Aorta (tissue), 5 donors: ENCODE measurements at places on chromosomes 5 and 9. TPM values are rescaled to one million over a fixed set of nuclear protein-coding genes. Genes with fewer than 3 reads are reported as not detected.

DNA sequence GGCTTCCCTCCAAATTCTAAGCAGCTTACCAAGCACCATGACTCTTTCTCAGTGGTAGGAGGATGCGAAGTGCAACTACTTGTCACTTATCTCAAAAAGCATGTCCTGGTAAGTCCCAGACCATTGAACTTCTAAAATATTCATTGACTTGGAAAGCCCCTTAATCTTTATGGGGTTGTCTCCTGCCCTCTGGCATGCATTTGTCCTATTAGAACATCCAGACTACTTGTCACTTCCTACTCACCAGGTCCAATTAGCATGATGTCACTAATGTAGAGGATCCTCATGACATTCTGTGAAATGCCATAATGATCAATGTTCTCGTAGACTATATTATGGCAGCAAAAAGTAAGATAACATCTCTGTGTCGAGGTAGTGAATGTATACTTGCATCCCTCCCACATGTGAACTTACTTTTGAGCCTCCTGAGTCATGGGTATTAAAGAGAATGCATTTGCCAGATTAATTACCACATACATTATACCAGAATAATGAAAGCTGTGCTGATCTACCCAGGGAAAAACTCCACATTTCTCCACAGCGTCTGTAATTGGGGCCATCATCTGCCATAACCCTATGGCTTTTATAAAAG, 63.5 kb upstream of the RAD23B start:
- no peaks in the 10 kb centered on the region for H3K27me3 ChIP-seq
- H3K36me3 ChIP-seq: no peaks in the 10 kb centered on the region
- H3K27ac ChIP-seq: no peak overlapping the region
- no peaks in the 10 kb centered on the region for H3K4me1 ChIP-seq

GRCh38 chr9:79945495-79945894, 373.7 kb downstream of the TLE4 start:
- no peak overlapping the region for H3K27ac ChIP-seq
- no peak overlapping the region for H3K4me3 ChIP-seq
- H3K4me1 ChIP-seq: no peaks in the 10 kb centered on the region
- H3K27me3 ChIP-seq: peaks cover 3% of the 10 kb centered on the region

DNA sequence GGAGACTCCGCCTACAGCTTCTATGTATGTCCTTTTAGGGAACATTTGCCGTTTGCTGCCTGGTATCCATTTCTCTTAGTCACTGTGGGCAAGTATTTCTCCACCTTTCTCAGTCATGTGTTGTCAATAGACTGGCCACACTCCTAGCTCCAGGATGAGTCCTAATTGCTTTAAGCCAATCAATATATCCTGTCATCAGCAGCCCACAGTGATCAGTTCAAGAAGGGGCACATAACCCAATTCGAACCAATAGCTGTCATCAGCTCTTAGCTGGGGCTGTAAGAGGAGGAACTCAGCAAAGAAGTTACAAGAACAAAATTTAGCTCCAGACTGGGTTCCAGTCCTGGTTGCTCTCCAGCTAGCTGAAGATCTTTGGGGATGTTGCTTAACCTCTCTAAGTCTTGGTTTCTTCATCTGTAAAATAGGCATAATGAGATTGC, 70.7 kb upstream of the MAN2A1 start:
- peaks cover 2% of the 10 kb centered on the region for H3K4me1 ChIP-seq
- H3K27me3 ChIP-seq: no peaks in the 10 kb centered on the region
- no peak overlapping the region for H3K27ac ChIP-seq
- no peaks in the 10 kb centered on the region for H3K36me3 ChIP-seq
- H3K4me3 ChIP-seq: no peak overlapping the region

GRCh38 chr5:77146896-77147295, 59.8 kb upstream of the ZBED3 start:
- DNase-seq: no peak
- H3K36me3 ChIP-seq: no peaks in the 10 kb centered on the region
- no peak overlapping the region for H3K4me3 ChIP-seq

DNA sequence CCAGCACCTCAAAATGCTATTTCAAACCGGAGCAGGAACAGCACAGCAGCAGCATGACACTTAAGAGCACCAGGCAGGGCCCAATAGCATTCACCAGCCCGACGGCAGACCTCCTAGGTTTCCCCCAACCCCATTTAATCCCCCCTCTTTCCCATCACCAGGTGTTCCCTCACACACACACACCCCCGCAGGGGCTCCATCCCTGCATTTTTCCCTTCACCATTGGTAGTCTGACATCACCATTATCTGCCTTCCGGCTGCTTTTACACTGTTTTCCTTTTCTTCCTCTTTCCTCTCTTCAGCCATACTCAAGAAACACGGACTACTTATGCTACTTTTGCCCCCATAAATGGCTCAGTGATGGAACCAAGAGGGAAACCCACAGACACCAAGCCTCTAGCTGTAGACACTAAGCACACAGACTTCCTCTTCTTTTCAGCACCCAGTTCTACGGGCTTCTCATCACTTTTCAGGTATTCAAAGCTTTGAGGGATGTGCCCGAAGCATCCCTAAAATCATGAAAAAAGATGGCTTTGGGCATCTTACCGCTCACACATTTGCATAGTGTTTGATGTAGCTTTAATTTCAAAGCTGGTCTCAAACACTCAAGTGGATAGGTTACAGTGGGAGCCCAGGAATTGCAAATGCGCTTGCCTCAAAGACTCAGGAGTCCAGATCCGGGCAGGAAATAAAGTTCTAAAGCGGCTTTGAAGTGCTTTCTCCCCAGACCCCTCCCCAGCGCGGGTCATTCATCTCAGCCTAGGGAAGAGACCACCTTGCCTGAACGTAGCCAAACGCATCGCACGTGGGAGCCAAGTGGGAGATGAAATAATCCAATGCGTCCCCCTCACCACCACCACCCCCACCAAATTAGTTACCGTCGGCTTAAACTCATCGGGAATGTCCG, 141.5 kb downstream of the TSSK1B start:
- no peaks in the 10 kb centered on the region for H3K4me1 ChIP-seq
- no peaks in the 10 kb centered on the region for H3K27me3 ChIP-seq
- no peaks in the 10 kb centered on the region for H3K36me3 ChIP-seq

DNA sequence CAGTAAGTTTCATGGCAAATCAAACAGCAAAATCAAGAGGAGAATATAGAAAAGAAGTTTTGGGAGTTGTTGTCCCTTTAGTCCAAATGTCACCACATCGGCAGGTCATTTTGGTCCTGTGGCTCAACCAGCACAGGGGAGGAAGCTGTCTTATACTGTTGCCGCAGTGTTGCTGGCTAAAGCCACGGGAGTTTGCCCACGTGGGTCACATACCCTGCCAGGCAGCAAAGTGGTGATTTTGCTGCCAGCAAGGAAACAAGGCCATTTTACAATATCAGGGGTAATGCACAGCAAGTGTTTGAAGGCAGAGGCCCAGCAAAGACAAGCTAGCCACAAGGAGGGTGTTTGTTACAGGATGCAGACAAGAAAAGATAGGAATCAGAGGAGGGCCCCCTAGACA, 14.5 kb downstream of the GABRA6 start:
- no peaks in the 10 kb centered on the region for H3K27me3 ChIP-seq
- no peak overlapping the region for H3K4me3 ChIP-seq
- H3K4me1 ChIP-seq: no peaks in the 10 kb centered on the region
- H3K27ac ChIP-seq: no peak overlapping the region
- no peaks in the 10 kb centered on the region for H3K36me3 ChIP-seq

GRCh38 chr9:134320868-134321471, 5.3 kb upstream of the RXRA start:
- H3K27me3 ChIP-seq: no peaks in the 10 kb centered on the region
- H3K4me1 ChIP-seq: no peaks in the 10 kb centered on the region
- no peak overlapping the region for H3K27ac ChIP-seq
- DNase-seq: peak; percentile 55
- H3K4me3 ChIP-seq: no peak overlapping the region
- no peaks in the 10 kb centered on the region for H3K36me3 ChIP-seq

GRCh38 chr9:104027295-104027694, 66.8 kb upstream of the SMC2 start:
- H3K4me3 ChIP-seq: no peak overlapping the region
- DNase-seq: no peak
- no peak overlapping the region for H3K27ac ChIP-seq
- H3K27me3 ChIP-seq: no peaks in the 10 kb centered on the region
- no peaks in the 10 kb centered on the region for H3K36me3 ChIP-seq
- H3K4me1 ChIP-seq: no peaks in the 10 kb centered on the region

GRCh38 chr5:93381057-93381456, 200.0 kb downstream of the NR2F1-AS1 start:
- H3K4me1 ChIP-seq: no peaks in the 10 kb centered on the region
- H3K36me3 ChIP-seq: no peaks in the 10 kb centered on the region
- H3K27me3 ChIP-seq: no peaks in the 10 kb centered on the region
- no peak overlapping the region for H3K4me3 ChIP-seq
- H3K27ac ChIP-seq: no peak overlapping the region

DNA sequence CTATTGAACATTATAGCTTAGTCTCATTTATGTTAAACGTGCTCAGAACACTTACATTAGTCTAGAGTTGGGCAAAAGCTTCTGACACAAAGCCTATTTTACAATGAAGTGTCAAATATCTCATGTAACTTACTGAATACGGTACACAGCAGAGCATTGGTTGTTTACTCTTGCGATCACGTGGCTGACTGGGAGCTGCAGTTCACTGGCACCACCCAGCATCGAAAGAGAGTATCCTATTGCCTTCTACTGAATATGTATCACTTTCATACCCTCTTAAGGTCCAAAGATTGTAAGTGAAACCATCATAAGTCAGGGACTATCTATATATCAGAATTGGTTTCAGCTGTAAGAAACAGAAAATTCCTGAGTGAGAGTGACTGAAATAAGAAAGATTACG, 42.6 kb upstream of the OSMR start:
- DNase-seq: no peak
- no peak overlapping the region for H3K4me3 ChIP-seq
- H3K4me1 ChIP-seq: no peaks in the 10 kb centered on the region
- H3K36me3 ChIP-seq: no peaks in the 10 kb centered on the region

GRCh38 chr5:171418982-171419687, at the start of gene FGF18:
Gene FGF18, plus strand, starts transcription at chr5:171419647. Its CDS starts 553 bp downstream, at chr5:171420200.
- H3K4me1 ChIP-seq: no peaks in the 10 kb centered on the region
- H3K27ac ChIP-seq: no peak within 1 kb of the TSS
- H3K4me3 ChIP-seq: peak within 1 kb of the TSS; percentile 70
- peak; percentile 86 for DNase-seq
- no peaks in the 10 kb centered on the region for H3K27me3 ChIP-seq
- H3K36me3 ChIP-seq: no peaks in the 10 kb centered on the region

DNA sequence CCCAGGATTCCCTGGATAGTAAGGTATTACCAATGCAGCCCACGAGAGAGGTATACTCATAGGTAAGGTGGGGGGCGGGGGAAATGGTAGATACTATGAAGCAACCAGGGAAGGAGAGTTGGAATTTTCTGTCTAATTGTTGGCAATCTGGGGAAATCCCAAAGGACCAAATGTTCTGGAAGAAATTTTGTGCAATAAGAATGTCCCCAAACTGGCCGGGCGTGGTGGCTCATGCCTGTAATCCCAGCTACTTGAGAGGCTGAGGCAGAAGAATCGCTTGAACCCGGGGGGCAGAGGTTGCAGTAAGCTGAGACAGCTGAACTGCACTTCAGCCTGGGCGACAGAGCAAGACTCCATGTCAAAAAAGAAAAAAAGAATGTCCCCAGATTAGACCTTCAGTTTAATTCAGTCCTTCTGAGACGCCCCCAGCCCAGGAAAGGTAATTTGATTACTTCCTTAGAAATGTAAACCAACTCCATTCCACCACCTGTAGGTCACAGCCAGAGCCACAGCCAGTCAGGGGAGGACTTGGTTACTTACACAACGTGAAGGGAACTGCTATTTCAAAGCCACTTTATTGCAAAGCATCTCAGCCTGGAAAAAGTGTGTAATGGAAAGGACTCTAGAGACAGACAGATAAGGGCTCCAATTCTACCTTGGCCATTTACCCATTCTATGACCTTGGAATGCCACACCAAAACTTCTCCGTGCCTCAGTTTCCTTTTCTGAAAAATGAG, 50.0 kb upstream of the KLF4 start:
- no peak for DNase-seq
- H3K4me3 ChIP-seq: no peak overlapping the region
- no peaks in the 10 kb centered on the region for H3K27me3 ChIP-seq

- no peaks in the 10 kb centered on the region for H3K36me3 ChIP-seq
- H3K27me3 ChIP-seq: no peaks in the 10 kb centered on the region
- no peaks in the 10 kb centered on the region for H3K4me1 ChIP-seq
- DNase-seq: no peak
- H3K4me3 ChIP-seq: no peak overlapping the region
- H3K27ac ChIP-seq: no peak overlapping the region
These were observed 244.8 kb upstream of the MPDZ start for GRCh38 chr9:13524245-13524644.

GRCh38 chr5:168086104-168086610, 205.3 kb upstream of the WWC1 start:
- H3K4me3 ChIP-seq: no peak overlapping the region
- no peaks in the 10 kb centered on the region for H3K36me3 ChIP-seq
- H3K27ac ChIP-seq: no peak overlapping the region
- no peak for DNase-seq

DNA sequence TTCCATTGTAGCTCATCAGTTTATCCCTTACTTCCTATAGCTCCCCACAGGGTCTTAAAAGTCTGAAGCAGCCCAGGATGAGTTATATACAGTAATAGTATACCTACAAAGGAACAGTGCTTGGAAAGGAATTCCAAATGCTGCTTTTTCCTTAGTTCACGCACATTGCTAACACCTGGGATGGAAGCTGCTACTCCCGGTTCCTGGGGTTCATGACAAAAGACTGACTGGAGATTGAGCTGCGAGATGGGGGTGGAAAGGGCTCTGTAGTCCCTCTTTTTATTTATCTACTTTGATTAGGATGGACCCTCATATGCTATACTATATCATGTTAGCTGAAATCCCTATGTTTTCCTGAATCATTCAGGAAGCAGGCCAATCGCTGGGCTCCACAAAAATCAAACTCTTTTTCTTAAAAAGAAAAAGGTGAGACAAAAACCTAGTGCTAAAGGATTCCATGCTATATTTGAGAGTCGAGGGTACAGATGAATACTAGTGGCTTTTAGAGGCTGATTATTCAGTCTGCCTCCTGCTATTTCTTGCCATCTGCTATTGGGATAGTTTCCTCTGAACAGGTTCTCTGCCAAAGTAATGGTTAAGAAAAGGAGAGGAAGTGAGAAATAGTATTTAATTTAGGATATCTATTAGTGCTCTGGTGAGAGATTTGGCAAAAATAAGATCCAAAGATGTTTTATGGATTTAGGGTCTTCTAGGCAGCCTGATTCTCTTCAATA, 81.2 kb downstream of the MRPS27 start:
- DNase-seq: no peak
- no peak overlapping the region for H3K4me3 ChIP-seq
- H3K27ac ChIP-seq: no peak overlapping the region
- peaks cover 7% of the 10 kb centered on the region for H3K4me1 ChIP-seq
- no peaks in the 10 kb centered on the region for H3K27me3 ChIP-seq

FXN gene
- total RNA-seq: 7.3 TPM

GMCL2 gene
- not detected for total RNA-seq

WDR31 gene
- 1.1 TPM for total RNA-seq

SLC23A1 gene
- not detected for total RNA-seq

EIF4E1B gene
- total RNA-seq: not detected

PCDHA5 gene
- total RNA-seq: 0.26 TPM

ZNF454 gene
- 2.2 TPM for total RNA-seq

F2RL1 gene
- total RNA-seq: 0.88 TPM
